Cardiac ventricle fibroblast (primary cell): ENCODE measurements at places on chromosomes 1 and 21. TPM values are rescaled to one million over a fixed set of nuclear protein-coding genes. Genes with fewer than 3 reads are reported as not detected.

The PRAMEF4 gene
- not detected in 2 replicates for total RNA-seq

The TBX19 gene
- 0.44 and 1.1 TPM in 2 replicates for total RNA-seq

The VPS72 gene
- total RNA-seq = 16.0 and 21.8 TPM in 2 replicates

The LCE1C gene
- not detected in 2 replicates for total RNA-seq

The UBE2U gene
- not detected in 2 replicates for total RNA-seq

The OMA1 gene
- total RNA-seq = 11.6 and 15.5 TPM in 2 replicates

The AXDND1 gene
- 0.10 TPM in 1 of 2 replicates, not detected in the other for total RNA-seq

The ERO1B gene
- total RNA-seq = 3.5 and 3.9 TPM in 2 replicates

The OR2M3 gene
- not detected in 2 replicates for total RNA-seq

The SPTA1 gene
- 0.20 and 0.25 TPM in 2 replicates for total RNA-seq

The LCE1F gene
- total RNA-seq = not detected in 2 replicates

The EDARADD gene
- 0.44 TPM in 1 of 2 replicates, not detected in the other for total RNA-seq
